ENCODE measurements at places on chromosomes 3 and 15.

- DNase-seq, result no peak
Observed at GRCh38 chr15:91413142-91413541, 313.1 kb downstream of the SV2B start.

- DNase-seq, result no peak
Observed at GRCh38 chr3:156664831-156665178, 9.6 kb upstream of the TIPARP start.

GRCh38 chr15:96888764-96889163, 558.3 kb downstream of the NR2F2 start:
- DNase-seq, result no peak

DNA sequence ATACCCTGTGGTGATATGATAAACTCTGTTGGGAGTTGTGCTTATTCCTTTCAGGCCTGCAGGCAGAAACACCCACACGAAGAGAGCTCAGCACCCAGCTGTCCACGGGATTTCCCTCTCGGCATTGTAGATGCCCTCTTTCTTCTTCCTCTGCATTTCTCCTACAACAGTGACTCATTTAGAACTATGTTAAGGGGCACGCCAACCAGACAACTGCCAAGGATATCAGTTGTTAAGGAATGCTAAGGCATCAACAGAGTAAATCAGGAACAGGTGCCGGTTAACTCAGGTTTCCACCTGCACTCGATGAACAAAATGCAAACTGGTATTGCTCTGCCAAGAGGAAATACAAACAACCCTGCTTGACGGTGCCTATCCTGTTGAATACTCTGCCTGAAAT, 270.0 kb upstream of the PEX5L start:
- no peak for DNase-seq

GRCh38 chr15:70437089-70437488, 326.3 kb downstream of the UACA start:
- no peak for DNase-seq

GRCh38 chr3:71532639-71533395, 50.7 kb downstream of the FOXP1 start:
- DNase-seq, result no peak
